ENCODE measurements at places on chromosomes 12 and 14. TPM values are rescaled to one million over a fixed set of nuclear protein-coding genes. Genes with fewer than 3 reads are reported as not detected.

Gene ALKBH2
- 32.1 TPM for polyA plus RNA-seq

Gene SAMD15
- 9.0 TPM for polyA plus RNA-seq

Gene ASIC1
- polyA plus RNA-seq, result 4.5 TPM

Gene GZMB
- polyA plus RNA-seq, result 1.2 TPM

Gene RDH16
- 0.75 TPM for polyA plus RNA-seq

Gene OR10P1
- not detected for polyA plus RNA-seq

Gene SPTB
- 13.6 TPM for polyA plus RNA-seq

Gene GPR65
- 0.50 TPM for polyA plus RNA-seq

Gene MBIP
- 59.5 TPM for polyA plus RNA-seq

Gene CLEC2D
- polyA plus RNA-seq, result 24.4 TPM

Gene STRAP
- polyA plus RNA-seq, result 211 TPM

Gene ACOT2
- polyA plus RNA-seq, result 61.8 TPM

Gene TAS2R19
- 1.1 TPM for polyA plus RNA-seq

Gene IKZF4
- polyA plus RNA-seq, result 21.1 TPM

Gene KERA
- not detected for polyA plus RNA-seq

Gene PKP2
- 28.8 TPM for polyA plus RNA-seq

Gene CDCA4
- polyA plus RNA-seq, result 26.7 TPM

Gene AKAP6
- polyA plus RNA-seq, result 2.6 TPM

Gene NEUROD4
- polyA plus RNA-seq, result not detected

Gene LAG3
- 2.1 TPM for polyA plus RNA-seq

Gene KRT83
- polyA plus RNA-seq, result not detected

Gene IL31
- not detected for polyA plus RNA-seq

Gene CACNA1C
- polyA plus RNA-seq, result 7.8 TPM
